ENCODE measurements at places on chromosomes 2 and 18.
A peak's percentile ranks its signal among the peaks of the same experiment; 100 is the strongest.

DNA sequence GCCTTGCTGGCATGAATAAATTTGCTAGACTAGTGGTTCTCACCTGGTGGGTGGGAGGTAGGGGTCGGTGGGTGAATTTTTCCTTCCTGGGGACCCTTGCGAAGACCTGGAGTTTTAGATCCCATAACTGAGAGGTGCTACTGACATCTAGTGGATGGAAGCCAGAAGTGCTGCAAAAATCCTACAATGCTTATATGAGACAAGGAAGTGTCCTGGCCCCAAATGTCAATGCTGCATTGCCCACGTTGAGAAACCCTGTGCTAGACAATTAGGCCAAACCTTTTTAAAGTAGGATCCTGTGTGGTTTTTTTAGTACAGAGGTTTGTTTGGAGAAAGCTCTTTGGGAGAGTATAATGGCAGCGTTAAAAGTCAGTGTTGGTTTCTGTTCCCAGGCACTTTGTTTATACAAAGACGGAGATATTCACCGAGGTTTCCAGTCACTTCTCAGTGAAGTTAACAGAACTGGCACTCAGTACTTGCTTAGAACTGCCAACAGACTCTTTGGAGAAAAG is 9.6 kb downstream of the SERPINB8 start:
- no peak for DNase-seq

DNA sequence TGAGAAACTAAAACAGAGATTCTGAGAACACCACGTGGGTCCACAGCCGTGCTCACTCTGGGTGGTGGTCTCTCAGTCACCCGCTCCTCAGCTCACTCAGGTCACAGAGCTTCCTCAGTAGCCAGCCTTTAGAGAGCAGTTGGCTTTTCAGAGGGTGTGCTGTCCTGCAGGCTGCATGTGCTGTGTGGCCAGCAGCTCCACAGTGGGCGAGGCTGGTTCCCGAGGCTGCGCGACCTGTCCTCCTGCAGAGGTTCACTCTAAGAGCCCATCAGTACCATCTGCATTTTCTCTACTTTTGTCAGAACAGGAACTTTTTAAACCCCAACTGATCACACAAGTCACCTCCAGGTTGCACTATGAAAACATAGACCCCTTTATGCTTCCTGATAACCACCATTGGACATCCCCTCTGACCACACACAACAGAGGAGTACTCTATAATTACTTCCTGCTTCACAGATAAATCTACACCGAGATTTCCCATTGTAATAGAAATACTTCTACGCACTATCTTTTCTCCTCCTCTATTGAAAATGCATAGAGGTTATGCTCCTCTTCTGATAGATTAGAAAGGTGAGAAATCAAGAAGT is 93.1 kb downstream of the GYPC start:
- DNase-seq: no peak

DNA sequence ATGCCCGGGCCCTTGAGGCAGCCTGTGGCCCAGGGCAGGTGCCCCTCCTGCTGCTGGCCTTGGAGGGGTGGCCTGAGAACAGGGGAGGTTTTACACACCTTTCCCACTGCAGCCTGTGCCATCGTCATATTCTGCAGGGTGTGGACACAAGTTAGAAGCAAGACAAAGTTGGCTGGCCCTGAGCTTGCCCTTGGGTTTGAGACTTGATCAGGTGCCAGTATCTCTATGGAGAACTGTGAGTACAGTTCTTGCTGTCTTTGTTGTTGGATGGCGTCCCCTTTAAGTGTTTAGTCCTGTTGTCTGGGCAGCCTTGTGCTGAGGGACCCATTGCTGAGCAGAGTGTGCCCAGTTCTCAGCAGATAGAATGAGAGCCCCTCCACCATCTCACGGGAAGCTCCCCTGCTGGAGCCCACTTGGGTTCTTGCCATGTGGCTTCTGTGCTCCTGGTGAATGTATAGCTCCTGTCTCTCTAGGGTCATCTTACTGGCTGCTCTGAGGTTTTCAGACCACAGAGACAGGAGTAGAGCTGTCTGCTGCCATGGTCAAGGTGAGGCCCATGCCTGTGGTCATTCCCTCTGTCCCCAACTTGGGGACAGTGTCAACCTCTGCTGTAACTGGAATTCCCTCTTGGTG is 115.9 kb downstream of the SH3RF3 start:
- DNase-seq: no peak

DNA sequence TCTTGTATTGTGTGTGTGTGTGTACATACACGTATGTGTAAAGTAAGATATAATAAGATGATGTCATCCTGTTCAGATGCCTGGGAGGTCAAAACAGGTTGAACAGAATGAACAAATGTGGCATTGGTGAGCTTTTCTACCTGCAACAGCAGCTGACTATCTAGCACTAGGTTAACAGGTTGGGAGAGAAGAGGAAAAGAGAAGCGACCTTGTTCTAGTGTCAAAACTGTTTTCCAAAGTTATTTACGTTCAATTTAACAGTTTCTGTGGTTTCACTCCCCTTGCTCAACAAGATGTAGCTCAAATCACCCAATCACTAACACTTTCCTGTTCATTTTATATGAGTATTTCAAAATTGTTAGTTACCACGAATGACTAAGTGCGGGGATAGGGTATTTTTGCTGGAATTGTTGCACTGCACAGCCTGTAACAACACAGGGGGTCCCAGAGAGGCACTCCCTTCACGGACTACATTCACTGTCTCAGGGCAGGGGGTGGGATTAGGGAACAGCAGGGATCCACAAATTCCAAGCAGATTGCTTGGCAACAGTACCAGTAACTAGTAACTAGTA is 67.5 kb upstream of the DTNB start:
- DNase-seq: no peak

GRCh38 chr2:158716121-158716791 is 78.9 kb upstream of the DAPL1 start:
- DNase-seq: no peak

DNA sequence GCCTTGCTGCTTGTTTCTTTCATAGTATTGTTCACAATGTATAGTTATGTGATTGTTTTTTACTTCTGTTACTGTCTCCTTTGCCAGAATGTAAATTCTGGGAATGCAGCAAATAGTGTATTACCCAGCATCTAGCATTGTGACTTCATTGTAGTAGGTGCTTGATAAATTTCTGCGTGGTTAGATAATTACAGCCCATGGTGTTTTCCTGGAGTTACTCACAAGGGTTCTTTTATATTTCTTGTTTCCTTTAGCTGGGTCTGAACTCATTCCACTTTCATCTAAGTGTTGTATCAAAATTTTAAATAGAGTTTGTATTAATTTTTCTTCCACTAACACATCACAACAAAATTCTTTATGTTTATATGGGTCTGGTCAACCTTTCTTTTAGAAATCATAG is 132.6 kb downstream of the MAP4K4 start:
- DNase-seq: no peak

DNA sequence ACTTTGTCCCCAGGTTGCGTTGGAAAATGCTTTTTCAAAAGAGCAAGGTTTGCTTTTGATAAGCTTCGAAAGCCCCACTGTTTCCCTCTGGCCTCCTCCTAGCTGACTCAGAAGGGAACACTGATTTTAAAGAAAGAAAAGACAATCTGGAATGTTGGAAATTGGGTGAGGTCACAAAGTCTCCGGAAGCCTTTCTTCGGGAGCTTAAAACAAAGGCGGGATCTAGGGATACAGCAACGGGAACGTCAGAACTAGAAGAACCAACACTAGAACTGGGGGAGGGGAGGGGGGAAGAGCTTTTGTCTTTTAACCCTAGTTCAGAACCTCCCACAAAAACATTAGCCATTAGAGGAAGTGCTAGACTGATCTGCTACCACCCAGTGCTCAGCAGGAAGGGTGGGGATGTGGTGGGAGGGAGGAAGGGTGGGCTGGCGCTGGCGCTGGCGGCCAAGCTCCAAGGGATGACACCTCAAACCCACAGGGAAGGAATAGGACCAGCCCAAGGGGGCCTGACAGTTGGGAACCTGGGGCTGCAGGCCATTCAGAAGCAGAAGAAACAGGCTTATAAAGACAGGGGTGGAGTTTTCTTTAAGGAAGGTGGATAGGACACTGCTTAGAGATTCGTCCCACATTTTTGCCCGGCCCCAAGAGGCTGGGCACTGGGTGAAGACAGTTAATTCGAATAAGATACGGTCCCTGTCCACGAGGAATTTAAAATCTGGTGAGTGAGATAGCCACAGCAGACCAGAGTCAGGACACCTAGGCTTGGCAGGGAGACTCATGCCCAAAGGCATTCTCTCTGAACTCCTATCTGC is 1.7 kb downstream of the TMSB10 start:
- DNase-seq: no peak

GRCh38 chr2:1681323-1682180 is 62.8 kb downstream of the PXDN start:
- no peak for DNase-seq

- no peak for DNase-seq
Measured at GRCh38 chr2:219125225-219125885, 35.3 kb downstream of the NHEJ1 start.

- DNase-seq: no peak
Measured at GRCh38 chr2:222303045-222303827, 4.4 kb upstream of the PAX3 start.

DNA sequence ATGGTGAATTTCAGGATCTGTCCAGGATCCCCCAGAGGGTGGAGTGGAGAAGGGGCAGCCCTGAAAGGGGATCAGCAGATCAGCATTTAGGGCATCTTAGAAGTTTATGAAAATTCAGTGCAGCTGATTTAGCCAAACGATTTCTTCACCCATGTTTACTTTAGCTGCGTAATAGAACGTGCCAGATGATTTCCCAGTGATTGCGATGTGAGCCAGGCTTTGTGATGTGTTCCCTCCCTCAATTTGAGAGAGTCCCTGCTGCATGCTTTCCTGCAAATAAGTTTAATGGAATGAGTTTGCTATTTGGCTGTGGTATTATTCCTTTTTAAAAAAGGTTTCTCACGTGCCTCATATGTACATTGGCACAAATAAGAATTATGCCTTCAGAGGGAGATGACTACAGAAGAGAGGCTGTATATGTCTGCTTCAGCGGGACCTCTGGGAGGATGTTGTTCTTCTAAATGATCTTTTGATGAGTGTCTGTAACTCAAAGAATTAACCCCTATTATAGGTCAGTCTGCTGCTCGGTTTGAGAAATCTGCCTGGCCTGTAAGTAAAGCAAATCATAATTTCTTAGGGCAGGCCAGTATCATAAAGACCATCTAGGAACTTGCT is 111.9 kb downstream of the MRO start:
- no peak for DNase-seq

DNA sequence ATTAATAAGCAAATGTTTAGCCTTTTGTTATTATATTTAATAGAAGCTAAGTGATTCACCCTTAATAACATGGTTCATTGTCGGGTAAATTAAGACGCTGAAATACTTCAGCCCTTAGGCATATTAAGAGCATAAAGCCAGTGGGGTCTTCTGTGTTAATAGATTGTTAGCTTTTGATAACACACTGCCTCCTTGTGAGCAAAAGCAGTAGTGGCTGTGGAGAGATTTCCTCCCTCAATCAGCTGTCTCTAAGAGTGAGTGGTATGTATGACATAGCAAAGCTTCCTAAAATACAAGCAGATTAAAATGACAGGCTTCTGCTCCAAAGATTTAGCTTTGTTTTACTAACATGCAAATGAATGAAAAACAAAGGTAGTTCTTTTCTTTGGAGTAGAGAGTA is 143.7 kb upstream of the SYT4 start:
- no peak for DNase-seq

- DNase-seq: no peak
Measured at GRCh38 chr2:213317929-213318328, 33.7 kb downstream of the SPAG16 start.

GRCh38 chr18:76264876-76265250 is 230.2 kb downstream of the ZNF516 start:
- no peak for DNase-seq

GRCh38 chr2:216371721-216372702 is at the start of gene MARCHF4:
Gene MARCHF4, minus strand, starts transcription at chr2:216372483. Its CDS starts 2,223 bp downstream, at chr2:216370260.
- peak; percentile 48 for DNase-seq

Measured in activated T-helper 1 cell treated with anti-CD3 and anti-CD28 coated beads, Interleukin-2, amount 50 U/mL, for 16 hours (primary cell).